ENCODE measurements at places on chromosomes 4 and X.
A peak's percentile ranks its signal among the peaks of the same experiment; 100 is the strongest.

- DNase-seq = peak; percentile 68
- no peaks in the 10 kb centered on the region for H3K27me3 ChIP-seq
- H3K4me1 ChIP-seq = no peaks in the 10 kb centered on the region
- H3K27ac ChIP-seq = peak overlapping the region; percentile 60
- H3K4me3 ChIP-seq = peak overlapping the region; percentile 58
Observed at GRCh38 chrX:21438792-21439191, 64.6 kb downstream of the CNKSR2 start.

DNA sequence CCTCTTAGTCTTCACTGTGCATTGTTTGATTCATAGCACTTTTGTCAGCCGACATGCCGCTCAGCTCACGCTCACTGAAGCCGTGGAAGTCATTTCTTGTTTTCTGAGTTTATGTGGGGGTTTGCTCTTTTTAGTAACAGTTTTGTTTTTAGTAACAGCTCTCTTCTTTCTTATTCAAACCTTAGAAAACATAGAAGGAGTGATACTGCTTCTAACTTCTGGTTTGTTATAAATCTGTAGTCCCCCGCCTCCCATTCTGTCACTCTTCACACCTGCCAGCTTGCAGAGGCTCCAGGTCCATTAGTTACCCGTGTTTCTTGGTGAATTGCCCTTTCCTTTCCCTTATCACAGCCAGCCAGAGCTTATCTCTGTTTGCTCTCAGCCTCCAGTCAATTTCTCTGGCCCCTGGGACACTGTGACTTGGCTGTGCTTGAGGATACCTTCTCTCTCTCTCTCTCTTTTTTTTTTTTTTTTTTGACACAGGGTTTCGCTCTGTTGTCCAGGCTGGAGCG, 50.5 kb downstream of the GRK4 start:
- H3K27ac ChIP-seq = no peak overlapping the region
- H3K4me3 ChIP-seq = no peak overlapping the region
- DNase-seq = no peak
- H3K36me3 ChIP-seq = no peaks in the 10 kb centered on the region
- H3K4me1 ChIP-seq = peaks cover 9% of the 10 kb centered on the region

GRCh38 chr4:148015468-148015867, 283.6 kb downstream of the ARHGAP10 start:
- H3K27me3 ChIP-seq = no peaks in the 10 kb centered on the region
- no peaks in the 10 kb centered on the region for H3K36me3 ChIP-seq
- H3K4me3 ChIP-seq = no peak overlapping the region
- H3K4me1 ChIP-seq = peaks cover 9% of the 10 kb centered on the region
- H3K27ac ChIP-seq = no peak overlapping the region

- no peak overlapping the region for H3K4me3 ChIP-seq
- no peaks in the 10 kb centered on the region for H3K36me3 ChIP-seq
- no peaks in the 10 kb centered on the region for H3K27me3 ChIP-seq
- H3K4me1 ChIP-seq = no peaks in the 10 kb centered on the region
- no peak for DNase-seq
Observed at GRCh38 chr4:27233531-27233930, 372.9 kb downstream of the STIM2 start.

DNA sequence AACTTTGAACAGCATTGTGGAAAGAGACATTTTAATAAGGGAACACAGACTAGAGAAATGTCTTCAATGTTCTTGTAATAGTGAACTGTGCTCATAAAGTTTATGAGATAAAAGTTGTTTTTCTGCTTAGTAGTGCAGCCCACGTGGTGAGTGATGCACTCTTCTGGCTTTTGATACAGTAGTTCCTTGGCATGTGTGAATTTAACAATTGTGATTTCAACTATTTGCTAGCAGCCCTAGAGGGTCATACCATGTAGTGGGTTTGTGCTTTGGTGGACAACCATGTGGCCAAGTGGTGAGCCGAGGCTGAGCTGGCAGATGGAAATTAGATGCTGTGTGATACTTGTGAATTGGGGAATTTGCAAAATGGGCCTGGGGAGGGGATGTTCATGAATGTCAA, 116.2 kb upstream of the SLC4A4 start:
- no peaks in the 10 kb centered on the region for H3K36me3 ChIP-seq
- no peaks in the 10 kb centered on the region for H3K4me1 ChIP-seq
- H3K27ac ChIP-seq = no peak overlapping the region
- H3K27me3 ChIP-seq = no peaks in the 10 kb centered on the region

- no peak overlapping the region for H3K4me3 ChIP-seq
- no peaks in the 10 kb centered on the region for H3K36me3 ChIP-seq
- no peak overlapping the region for H3K27ac ChIP-seq
- DNase-seq = no peak
- no peaks in the 10 kb centered on the region for H3K4me1 ChIP-seq
Observed at GRCh38 chr4:96955226-96955625, 1115.3 kb downstream of the PDHA2 start.

- DNase-seq = no peak
- H3K4me1 ChIP-seq = no peaks in the 10 kb centered on the region
- no peak overlapping the region for H3K27ac ChIP-seq
- H3K4me3 ChIP-seq = no peak overlapping the region
- no peaks in the 10 kb centered on the region for H3K27me3 ChIP-seq
- no peaks in the 10 kb centered on the region for H3K36me3 ChIP-seq
Observed at GRCh38 chrX:103666202-103667107, 20.0 kb downstream of the MORF4L2 start.

- H3K27me3 ChIP-seq = no peaks in the 10 kb centered on the region
- H3K4me3 ChIP-seq = no peak overlapping the region
- no peaks in the 10 kb centered on the region for H3K36me3 ChIP-seq
- no peak for DNase-seq
- no peak overlapping the region for H3K27ac ChIP-seq
Observed at GRCh38 chrX:42269186-42269585, 345.8 kb upstream of the CASK start.

- H3K4me3 ChIP-seq = no peak overlapping the region
- H3K36me3 ChIP-seq = no peaks in the 10 kb centered on the region
- no peak overlapping the region for H3K27ac ChIP-seq
- DNase-seq = peak; percentile 89
- H3K4me1 ChIP-seq = peaks cover 13% of the 10 kb centered on the region
- H3K27me3 ChIP-seq = peaks cover 7% of the 10 kb centered on the region
Observed at GRCh38 chr4:5863461-5864113, 29.3 kb downstream of the CRMP1 start.

- H3K36me3 ChIP-seq = no peaks in the 10 kb centered on the region
- no peak overlapping the region for H3K4me3 ChIP-seq
- no peaks in the 10 kb centered on the region for H3K4me1 ChIP-seq
- peaks cover 31% of the 10 kb centered on the region for H3K27me3 ChIP-seq
- DNase-seq = no peak
Observed at GRCh38 chr4:7915875-7916242, 23.8 kb downstream of the AFAP1 start.

DNA sequence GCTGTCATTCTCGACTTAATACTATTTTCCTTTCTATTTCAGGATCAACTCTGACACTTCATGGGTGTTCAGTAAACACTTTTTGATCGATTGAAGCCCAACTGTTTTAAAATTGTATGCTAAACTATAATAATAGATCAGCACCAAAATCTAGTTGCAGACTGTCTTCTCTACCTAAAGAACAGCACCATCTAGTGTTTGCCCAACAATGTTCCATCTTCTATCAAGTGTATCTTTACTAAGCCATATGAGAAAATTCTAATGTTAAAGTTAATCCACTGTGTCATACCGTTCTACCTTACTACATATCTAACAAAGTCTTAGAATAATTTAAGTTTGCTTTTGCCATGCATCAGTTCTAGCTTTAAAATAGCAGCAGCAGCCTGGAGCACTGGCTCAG, 113.0 kb upstream of the PRDX4 start:
- no peak overlapping the region for H3K4me3 ChIP-seq
- no peaks in the 10 kb centered on the region for H3K36me3 ChIP-seq
- peak; percentile 60 for DNase-seq
- H3K27ac ChIP-seq = no peak overlapping the region
- H3K27me3 ChIP-seq = no peaks in the 10 kb centered on the region

- no peaks in the 10 kb centered on the region for H3K27me3 ChIP-seq
- no peak for DNase-seq
- peaks cover 37% of the 10 kb centered on the region for H3K36me3 ChIP-seq
- no peaks in the 10 kb centered on the region for H3K4me1 ChIP-seq
- H3K4me3 ChIP-seq = no peak overlapping the region
Observed at GRCh38 chr4:105455182-105455581, 18.7 kb downstream of the PPA2 start.

DNA sequence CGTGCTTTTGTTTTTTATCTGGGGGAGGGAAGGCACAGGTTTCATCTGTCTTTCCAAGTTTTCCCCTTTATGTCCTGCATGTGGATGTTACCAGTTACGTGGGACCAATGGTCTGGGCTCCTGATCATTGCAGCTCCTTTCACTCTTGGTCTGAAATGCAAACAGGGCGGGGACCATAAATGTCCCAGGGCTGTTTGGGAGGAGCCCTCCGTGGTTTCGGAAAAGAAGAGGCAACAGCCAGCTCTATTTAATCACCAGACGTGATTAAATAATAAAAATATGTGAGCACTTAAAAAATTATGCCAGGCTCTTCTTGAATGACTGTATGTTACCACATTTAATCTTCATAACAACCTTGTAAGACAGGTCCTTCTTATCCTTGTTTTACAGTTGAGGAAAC, 30.8 kb upstream of the C1GALT1C1 start:
- no peak overlapping the region for H3K4me3 ChIP-seq
- no peak overlapping the region for H3K27ac ChIP-seq

DNA sequence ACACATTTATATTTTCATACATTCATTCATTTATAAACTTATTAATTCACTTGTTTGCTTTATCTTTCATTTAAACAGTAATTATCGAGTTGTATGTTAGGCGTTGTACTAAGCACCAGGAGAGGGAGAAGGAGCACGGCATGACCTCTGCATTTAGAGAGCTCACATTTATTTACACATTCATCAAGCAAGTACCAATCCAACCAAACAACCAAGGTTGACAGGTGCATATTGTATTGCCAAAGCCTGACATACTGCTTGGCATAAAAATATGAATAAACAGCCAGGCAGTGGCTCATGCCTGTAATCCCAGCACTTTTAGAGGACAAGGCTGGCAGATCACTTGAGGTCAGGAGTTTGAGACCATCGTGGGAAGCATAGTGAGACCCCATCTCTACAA, 37.0 kb upstream of the CLNK start:
- no peak for DNase-seq
- no peaks in the 10 kb centered on the region for H3K27me3 ChIP-seq
- H3K36me3 ChIP-seq = no peaks in the 10 kb centered on the region
- H3K4me3 ChIP-seq = no peak overlapping the region

DNA sequence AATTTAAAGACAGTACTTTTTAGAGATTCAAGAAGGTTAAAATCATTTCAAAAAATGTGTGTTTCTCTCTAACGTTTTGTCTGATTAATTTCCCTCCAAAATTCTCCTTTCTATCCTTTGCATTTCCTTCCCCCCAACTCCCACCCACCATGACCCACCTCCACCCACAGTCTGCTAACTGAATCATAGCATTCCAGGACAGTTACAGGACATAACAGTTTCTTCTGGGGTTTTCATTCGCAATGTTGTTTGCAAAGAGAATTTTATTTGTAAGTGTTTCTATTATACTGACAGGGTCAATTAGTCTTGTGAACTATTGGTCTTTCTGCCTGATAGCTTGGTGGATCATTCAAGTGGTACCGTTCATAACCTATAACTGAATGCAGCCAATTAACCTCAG, 53.7 kb downstream of the ANAPC10 start:
- no peaks in the 10 kb centered on the region for H3K4me1 ChIP-seq
- DNase-seq = no peak
- no peak overlapping the region for H3K27ac ChIP-seq
- no peak overlapping the region for H3K4me3 ChIP-seq

GRCh38 chr4:54897590-54897989, 227.8 kb downstream of the KDR start:
- no peaks in the 10 kb centered on the region for H3K4me1 ChIP-seq
- no peak overlapping the region for H3K27ac ChIP-seq
- no peak overlapping the region for H3K4me3 ChIP-seq
- no peaks in the 10 kb centered on the region for H3K27me3 ChIP-seq
- H3K36me3 ChIP-seq = no peaks in the 10 kb centered on the region
- DNase-seq = peak; percentile 12

- peak overlapping the region; percentile 97 for H3K27ac ChIP-seq
- H3K27me3 ChIP-seq = no peaks in the 10 kb centered on the region
- no peaks in the 10 kb centered on the region for H3K36me3 ChIP-seq
- H3K4me1 ChIP-seq = peaks cover 14% of the 10 kb centered on the region
- H3K4me3 ChIP-seq = peak overlapping the region; percentile 57
Observed at GRCh38 chrX:71181910-71182799, 37.5 kb downstream of the NLGN3 start.

- H3K27me3 ChIP-seq = no peaks in the 10 kb centered on the region
- H3K27ac ChIP-seq = no peak overlapping the region
- peaks cover 2% of the 10 kb centered on the region for H3K4me1 ChIP-seq
- peaks cover 4% of the 10 kb centered on the region for H3K36me3 ChIP-seq
- H3K4me3 ChIP-seq = no peak overlapping the region
- no peak for DNase-seq
Observed at GRCh38 chr4:109574931-109575804, 15.1 kb downstream of the MCUB start.

- H3K27ac ChIP-seq = no peak overlapping the region
- no peak overlapping the region for H3K4me3 ChIP-seq
- no peaks in the 10 kb centered on the region for H3K4me1 ChIP-seq
- no peaks in the 10 kb centered on the region for H3K27me3 ChIP-seq
- no peak for DNase-seq
- H3K36me3 ChIP-seq = no peaks in the 10 kb centered on the region
Observed at GRCh38 chr4:70405765-70406164, 8.0 kb downstream of the OPRPN start.

DNA sequence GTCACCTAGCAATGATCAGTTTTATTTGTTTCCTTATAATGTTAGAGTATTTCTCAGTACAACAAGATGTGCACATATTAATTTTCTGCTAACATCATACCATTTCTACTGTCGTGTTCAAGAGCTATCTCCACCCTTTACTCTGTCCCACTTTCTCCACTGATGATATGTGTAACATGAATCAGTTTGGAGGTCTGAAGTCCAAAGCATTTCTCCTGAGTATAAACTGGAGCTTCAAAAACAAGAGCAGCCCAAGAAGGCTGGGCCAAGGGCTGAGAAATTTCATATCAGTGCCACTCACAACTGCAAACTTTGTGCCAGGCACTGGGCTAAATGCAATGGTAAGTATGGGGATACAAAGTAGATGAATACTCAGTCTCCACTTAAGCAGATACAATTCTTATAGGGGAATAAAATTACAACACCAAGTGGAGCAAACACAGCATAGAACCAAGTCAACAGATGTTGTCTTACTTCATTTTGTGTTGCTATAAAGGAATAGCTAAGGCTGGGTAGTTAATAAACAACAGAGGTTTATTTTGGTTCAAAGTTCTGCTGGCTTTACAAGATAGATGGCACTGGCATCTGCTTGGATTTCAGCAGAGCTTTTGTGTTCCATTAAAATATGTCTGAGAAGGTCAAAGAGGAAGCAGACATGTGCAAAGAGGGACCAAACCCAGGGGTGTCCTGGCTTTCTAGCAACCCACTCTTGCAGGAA, 44.2 kb downstream of the AMELX start:
- H3K27me3 ChIP-seq = no peaks in the 10 kb centered on the region
- peaks cover 2% of the 10 kb centered on the region for H3K4me1 ChIP-seq
- H3K27ac ChIP-seq = no peak overlapping the region
- no peaks in the 10 kb centered on the region for H3K36me3 ChIP-seq
- DNase-seq = no peak

GRCh38 chr4:16530688-16531635, 304.7 kb upstream of the TAPT1 start:
- H3K36me3 ChIP-seq = no peaks in the 10 kb centered on the region
- no peak overlapping the region for H3K27ac ChIP-seq
- DNase-seq = peak; percentile 11

- no peaks in the 10 kb centered on the region for H3K4me1 ChIP-seq
- no peak for DNase-seq
- no peaks in the 10 kb centered on the region for H3K27me3 ChIP-seq
- no peak overlapping the region for H3K4me3 ChIP-seq
- peaks cover 21% of the 10 kb centered on the region for H3K36me3 ChIP-seq
- no peak overlapping the region for H3K27ac ChIP-seq
Observed at GRCh38 chr4:88443486-88443885, 13.4 kb upstream of the HERC5 start.

All from common myeloid progenitor, CD34-positive (primary cell).